ENCODE measurements at places on chromosomes 7 and 10.

GRCh38 chr7:120023494-120024167 lies 249.3 kb upstream of the KCND2 start:
- no peak for DNase-seq

GRCh38 chr10:128730922-128731321 lies 604.7 kb upstream of the MKI67 start:
- DNase-seq, result no peak

- no peak for DNase-seq
Observed at GRCh38 chr7:89517815-89518214, 636.5 kb upstream of the STEAP1 start.

- DNase-seq, result no peak
Observed at GRCh38 chr7:75963381-75963995, 30.9 kb downstream of the TMEM120A start.

- DNase-seq, result no peak
Observed at GRCh38 chr7:133364959-133365690, 112.2 kb downstream of the EXOC4 start.

- DNase-seq, result no peak
Observed at GRCh38 chr10:38025283-38025682, 14.8 kb downstream of the ZNF33A start.

- no peak for DNase-seq
Observed at GRCh38 chr10:1408651-1409367, 328.5 kb downstream of the ADARB2 start.

DNA sequence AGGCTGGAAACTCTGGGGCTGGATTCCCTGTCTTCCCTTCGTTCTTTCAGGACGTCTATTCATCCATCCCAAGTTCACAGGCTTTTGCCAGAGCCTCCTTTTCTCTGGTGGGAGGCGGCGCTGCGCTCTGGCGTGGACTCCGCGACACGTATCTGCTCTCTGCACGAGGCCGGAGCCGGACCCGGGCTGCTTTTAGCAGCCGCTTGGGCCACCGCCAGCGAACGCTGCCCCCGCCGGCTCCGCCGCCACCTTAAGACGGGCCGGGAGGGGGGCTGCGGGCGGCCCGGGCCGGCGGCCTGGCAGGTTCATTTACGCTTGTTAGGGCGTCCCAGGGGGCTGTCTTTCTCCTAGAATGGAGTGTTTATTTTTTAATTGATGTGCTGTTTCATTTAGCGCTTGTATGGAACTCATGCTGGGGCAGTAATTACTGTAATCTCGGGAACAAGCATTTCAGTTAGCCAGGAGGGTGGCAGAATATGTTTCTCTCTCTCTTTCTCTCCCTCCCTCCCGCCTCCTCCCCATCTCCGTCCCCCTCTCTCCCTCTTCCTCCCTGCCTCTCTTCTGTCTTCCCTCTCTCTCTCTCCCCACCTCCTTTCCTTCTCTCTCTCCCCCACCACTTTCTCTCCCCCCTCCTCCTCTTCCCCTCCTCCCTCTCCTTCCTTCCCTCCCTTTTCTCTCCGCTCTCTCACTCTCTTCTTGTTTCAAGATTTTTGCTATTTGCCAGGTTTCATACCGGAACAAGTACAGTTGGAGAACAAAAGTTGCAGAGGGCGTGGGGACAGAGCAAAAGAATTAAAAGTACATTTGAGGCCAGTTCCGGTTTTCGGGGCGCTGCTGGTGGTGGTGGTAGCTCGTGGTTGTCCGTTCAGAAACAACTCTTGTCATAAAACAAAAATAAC lies 1.3 kb upstream of the FZD8 start:
- no peak for DNase-seq

- no peak for DNase-seq
Observed at GRCh38 chr10:47349941-47350371, 1.8 kb downstream of the RBP3 start.

DNA sequence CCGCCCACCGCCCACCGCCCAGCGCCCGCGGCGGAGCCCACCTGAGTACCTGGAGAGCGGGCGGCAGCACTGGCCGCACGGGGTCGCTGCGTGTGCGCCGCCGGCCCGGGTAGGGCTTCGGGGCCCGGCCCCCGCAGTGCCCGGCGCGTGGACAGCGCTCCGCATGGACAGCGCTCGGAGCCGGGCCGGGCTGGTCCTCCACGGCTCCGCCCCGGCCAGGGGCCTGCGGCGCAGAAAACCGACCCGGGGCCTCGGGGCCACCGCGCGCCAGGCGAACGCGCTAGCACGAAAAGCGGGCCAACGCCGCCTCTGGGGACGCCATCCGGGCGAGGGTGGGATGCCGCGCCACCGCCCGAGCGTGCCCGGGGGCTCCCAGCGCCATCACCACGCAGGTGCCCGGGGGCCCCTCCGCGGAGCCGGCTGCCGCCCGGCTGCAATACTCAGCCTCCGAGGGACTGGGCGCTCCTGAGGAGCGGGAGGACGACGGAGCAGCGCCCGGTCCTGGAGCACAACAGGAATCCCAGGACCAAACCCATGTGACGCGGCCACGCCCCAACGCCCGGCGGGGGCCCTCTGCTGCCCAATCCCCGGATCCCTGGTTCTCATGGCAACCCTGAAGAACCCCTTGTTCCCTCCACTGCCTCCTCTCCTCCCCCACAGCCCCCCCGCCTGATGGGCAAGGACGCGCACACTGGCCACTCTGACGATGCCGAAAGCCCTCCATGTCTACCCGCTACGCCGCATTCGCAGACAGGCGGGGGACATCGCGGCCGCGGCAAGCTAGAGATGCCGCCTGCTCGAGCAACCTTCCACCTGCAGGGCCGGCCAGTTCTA lies at the start of gene GRB10:
TSS of gene GRB10 (minus strand) at position 522 of the 834 bp plus-strand sequence. CDS start 50,574 bp downstream, outside the sequence.
- no peak for DNase-seq

- DNase-seq, result no peak
Observed at GRCh38 chr10:86851328-86852207, 95.1 kb downstream of the BMPR1A start.

- no peak for DNase-seq
Observed at GRCh38 chr7:52586704-52587103, 448.7 kb upstream of the POM121L12 start.

DNA sequence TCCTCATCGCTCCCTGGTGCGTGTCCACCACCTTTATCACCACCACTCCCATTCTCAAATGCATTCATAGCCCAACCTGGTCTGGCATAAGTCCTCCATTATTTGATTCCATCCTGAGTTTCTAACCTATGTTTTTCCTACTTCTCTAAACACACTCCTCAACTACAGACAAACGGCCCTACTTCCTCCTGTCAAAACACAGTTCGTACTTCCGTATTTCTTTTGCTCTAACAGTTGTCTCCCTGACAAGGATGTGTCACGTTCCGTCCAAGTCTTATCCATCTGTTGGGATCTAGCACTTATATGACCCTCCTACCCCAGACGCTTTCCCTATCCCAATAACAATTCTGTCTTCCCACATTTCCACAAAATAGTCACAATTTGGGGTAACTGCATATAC lies 46.8 kb downstream of the DOCK4 start:
- no peak for DNase-seq

DNA sequence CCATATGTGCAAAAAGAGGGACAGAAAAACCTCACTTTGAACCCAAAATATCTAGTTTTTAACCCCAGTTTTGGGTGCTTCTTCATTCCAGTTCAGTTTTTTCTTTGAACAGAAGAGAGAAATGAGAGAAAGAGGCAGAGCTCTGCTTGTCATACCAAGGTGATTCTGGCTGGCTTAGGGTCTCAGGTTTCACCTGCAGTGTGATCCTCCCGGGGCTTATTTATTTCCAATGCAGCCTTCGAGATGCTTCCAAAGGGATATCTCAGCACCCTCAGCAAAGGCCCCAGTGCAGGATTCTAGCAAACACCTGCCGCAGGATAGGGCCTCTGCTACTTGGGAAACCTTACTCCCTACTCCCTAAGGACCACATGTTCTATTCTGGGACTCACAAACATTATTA lies 131.3 kb downstream of the WDR11 start:
- DNase-seq, result no peak

- DNase-seq, result no peak
Observed at GRCh38 chr7:131131746-131132431, 195.8 kb upstream of the MKLN1 start.

DNA sequence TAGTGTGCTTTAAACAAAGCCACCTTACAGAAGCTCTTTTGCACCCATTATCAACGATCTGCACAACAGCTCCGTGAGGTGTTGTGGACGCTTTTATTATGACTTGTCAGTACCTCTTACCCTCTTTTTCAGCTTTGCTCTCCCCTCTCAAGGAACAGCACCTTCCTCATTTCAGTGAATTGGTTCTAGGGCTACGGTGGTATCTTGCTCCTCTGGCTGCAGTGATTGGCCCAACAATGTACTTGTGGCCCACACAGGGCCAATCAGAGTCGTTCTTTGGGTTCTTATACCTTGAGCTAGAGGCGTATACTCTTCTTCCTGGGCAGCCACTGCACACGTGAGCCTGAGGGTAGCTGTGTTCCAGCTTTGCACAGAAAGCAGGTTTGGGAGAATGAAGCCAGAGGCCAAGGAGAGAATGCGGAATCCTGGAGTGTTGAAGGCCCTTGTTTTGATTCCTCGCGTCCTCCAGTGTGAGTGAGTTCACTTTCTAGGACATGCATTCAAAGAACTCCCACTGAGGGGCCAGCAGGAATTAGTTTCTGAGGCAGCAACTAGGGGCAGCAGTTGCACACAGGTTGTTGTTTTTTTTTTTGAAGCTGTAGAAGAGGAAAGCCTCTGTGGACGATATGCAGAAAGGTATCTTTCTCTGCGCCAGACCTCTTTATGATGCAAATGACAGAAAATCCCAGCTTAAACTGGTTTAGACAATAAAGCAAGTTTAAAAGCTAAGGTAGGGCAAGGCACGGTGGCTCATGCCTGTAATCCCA lies 49.8 kb upstream of the PDZD8 start:
- DNase-seq, result no peak

DNA sequence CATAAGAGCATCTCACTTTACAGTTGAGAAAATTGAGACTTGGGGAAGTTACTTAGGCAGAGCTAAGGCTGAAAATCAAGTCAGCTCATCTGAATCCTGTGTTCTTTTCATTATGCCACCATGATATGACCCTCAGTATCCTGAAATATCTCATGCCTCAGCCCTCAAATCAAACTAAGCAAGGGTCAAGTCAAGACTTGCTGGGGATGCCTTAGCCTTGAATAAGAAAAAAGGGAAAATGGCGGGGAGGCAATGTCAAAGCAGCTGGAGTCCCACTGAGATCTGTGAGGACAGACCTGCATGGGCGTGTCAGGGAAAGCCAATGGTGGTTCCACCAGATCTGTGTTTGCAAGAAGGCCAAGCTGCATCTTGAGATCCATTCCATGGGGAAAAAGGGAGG lies 91.0 kb upstream of the CACUL1 start:
- no peak for DNase-seq

DNA sequence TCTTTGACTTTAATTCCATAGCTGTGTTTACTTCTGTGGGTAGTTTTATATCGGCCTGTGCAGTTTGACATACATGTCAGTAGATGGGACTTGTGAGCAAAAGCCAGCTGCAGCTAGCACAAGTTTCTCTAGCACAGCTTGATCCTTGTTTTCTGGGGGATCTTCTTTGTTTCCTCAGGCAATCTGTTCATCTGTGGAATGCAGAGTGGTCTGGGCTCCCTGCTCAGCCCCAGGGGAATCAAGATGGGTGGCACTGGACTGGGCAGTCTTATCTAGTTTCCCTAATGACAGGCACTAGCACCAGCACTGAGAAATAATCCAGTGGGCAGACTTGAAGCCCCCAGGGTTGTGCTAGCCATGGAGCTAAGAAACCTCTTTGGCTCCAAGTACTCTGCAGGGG lies 40.8 kb downstream of the CYP2C19 start:
- DNase-seq, result no peak

- no peak for DNase-seq
Observed at GRCh38 chr10:5538892-5539651, 14.3 kb downstream of the CALML3 start.

DNA sequence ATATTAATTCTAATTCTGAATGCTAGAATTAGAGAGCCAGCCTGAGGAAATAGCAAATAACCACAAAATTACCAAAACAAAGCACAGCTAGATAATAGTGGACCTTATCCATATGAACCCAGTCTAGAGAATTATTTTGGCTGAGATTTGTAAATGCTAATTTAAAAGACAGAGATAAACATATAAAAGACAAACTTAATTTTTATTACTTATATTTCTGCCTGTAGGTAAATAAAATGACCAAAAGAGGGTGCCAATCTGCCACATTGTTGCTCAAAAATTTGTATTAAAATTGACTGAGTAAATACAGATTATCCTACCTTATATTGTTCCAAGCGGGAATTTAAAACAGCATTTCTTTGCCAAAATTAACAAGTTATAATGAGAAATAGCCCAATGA lies 20.2 kb downstream of the RTKN2 start:
- no peak for DNase-seq

DNA sequence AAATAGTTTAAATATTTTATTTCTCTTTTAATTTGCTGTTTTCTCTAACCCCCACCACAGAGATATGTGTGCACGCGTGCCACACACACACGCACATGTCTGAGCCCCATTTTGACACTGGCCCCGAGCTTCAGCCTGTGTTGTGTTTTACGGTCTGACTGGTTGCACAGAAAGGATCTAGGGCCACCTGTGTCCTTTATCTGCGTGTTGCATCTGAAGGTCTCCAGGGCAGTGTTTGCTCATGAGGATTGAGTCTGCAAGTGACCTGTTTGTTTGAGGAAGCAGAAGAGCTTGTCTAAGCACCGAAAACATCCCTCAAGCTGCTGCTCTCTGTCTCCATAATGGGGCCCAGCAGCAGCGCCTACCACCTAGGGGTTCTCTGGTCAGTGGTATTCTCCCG lies 266.4 kb upstream of the LYZL1 start:
- no peak for DNase-seq

GRCh38 chr10:89235073-89235798 lies 16.3 kb downstream of the LIPA start:
- no peak for DNase-seq

GRCh38 chr10:79938728-79939406 lies 10.0 kb downstream of the SFTPD start:
- no peak for DNase-seq

DNA sequence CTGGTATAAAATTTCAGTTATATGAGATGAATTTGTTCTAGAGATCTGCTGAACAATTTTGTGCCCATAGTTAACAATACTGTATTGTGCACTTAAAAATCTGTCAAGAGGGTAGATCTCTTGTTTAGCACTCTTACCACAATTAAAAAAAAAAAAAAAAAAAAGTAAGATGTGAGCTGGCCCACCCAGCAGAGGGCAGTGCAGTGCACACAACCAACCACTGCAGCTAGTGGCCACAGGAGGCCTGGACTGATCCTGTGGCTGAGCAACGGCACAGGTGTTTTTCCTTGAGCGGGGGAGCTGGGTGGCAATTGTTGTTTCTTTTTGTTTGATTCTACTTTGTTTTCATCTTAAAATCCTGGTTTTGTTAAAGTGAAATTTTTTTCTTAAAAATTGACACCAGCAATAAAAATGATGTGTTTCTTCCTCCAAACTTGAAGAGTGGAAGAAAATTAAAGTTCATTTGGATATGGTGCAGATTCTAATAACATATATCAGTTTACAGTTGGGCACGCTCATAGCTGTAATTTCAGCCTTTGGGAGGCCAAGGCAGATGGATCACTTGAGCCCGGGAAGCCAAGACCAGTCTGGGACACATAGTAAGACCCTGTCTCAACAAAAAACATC lies 171.1 kb upstream of the TBX20 start:
- peak; percentile 18 for DNase-seq

GRCh38 chr7:111199643-111200042 lies 108.7 kb downstream of the LRRN3 start:
- no peak for DNase-seq

Data from stimulated activated CD8-positive, alpha-beta memory T cell treated with anti-CD3 and anti-CD28 coated beads, Interleukin-7, amount 100 ng/mL, for 1 hour (primary cell).